ENCODE measurements at places on chromosomes 5 and 9.

DNA sequence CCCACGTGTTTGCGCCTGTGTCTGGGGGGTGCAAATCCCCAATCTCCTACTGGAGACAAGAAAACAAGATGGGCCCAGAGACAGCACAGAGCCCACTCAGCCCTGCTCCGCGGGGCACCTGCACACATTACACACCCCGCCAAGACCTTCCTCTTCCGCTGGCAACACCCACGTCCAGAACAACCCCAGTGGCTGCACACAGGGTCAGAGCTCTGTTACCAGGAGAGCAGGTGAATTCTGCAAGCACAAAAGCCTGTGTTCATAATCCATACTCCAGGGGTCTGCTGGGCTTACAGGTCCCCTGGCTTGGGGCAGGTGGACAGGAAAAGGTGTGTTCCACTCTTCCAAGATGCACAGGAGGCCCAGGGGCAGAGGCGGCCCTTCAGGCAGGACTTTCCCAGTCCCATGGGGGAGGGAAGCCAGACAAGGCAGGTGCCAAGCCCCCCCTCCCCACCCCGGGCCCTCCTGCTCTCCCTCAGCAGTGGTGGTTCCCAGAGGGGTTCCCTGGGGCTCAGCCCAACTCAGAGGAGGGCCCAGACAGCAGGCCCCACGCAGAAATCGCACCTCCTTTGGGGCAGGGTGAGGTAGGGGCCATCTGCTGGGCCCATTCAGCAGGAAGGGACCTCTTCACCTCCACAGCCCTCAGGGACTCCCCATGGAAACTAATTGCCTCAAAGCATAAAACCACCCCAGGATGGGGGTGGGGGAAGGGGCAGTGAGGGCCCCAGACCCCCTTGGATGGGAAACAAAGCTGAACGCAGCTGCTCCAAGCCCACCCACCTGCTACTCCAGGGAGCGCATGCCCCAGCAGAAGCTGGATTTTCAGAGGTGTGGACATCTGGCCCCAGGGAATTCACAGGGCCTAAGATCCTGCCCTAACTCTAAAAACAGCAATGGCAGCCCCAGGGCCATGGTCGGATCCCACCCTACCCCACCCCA is 105.3 kb downstream of the VAV2 start:
- DNase-seq, result no peak

DNA sequence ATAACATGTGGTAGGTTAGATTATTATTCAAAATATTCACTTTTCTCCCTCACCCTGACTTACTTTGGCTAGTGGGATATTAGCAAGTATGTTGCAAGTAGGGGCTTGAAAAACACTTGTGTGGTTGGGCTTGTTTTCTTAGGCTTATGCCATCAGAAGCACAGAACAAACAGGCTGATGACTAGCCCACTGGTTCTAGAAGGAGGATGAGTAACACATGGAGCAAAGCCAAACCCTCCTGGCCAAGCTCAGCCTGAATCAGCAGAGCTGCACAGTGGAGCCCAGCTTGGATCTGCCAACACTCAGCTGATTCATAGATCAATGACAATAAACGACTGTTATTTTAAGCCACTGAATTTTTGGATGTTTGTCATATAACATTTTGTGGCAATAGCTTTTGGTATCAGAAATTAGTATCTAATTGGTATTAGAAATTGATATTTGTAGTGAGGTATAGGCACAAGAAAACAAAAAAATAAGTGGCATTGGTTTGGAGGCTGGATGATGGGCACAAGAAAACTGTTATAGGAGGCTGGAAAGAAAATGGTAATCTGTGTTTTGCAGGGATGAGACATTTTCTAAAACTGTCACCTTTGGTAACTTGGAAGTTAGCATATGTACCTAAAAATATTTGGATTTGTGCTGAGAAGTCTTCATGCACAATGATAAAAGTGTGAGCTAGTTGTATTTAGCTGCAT is 46.1 kb upstream of the ZBED3 start:
- DNase-seq, result peak; percentile 60

DNA sequence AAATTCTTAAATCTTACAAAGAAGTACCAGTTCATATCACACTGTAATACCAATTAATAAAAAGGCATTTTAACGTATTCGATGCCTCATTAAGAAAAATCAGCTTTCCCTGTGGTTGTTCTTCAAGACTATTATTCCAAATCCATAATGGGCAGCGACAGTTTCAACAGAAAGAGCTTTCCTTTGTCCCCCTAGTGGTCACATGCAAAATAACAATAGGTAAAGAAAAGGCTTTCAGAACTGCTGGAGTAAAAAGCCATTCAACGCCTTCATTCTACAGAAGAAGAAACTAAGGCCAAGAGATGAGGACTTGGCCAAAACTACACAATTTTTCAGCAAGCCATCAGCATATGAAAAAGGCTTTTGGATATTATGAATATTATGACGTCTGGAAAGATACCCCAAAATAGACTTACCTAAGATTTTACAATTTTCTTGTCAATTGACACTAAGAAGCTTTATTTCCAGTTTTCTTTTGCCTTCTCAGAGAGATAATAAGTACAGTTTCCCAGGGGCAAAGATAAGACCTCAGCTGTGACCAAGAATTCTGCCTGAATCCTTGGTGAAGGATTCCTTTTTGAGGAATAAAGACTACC is 6.7 kb upstream of the CDH6 start:
- no peak for DNase-seq

- no peak for DNase-seq
Observed at GRCh38 chr5:124866355-124867136, 120.1 kb upstream of the ZNF608 start.

DNA sequence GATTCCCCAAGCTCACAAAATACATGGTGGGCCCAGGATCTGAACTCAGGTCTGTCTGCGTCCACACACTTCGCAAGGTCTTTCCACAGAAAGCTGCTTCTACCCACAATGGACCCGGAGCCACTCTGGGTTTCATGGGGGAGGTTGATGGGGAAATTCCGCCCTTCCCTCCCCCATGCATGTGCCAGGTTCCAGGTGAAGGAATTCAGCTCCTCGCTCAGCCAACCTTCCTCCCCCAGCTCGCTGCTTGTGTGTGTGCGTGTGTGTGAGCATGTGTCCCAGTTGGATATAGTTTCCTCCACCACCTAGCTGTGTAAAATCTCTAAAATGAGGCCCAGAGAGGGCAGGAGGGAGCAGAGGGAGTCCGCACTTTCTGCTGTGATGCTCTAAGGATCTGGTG is 1.0 kb downstream of the PTGS1 start:
- DNase-seq, result no peak

DNA sequence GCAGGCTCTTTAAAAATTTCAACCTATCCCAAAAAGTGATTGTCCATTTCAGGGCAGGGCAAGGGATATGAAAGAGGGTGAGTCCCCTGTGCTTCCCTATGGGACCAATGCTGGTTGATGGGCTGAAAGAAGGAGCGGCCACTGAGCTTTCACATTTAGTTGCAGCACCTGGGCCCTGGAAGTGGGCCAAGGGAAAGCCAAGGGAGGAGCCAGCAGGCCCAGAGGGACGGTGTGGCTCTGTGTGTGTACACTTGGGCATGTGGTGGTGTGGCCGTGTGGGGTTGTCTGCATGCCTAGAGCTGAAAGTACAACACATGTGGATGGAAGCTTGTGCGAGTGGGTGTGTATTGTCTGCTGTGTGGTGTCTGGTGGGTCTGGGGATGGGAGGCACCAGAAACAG is 14.0 kb upstream of the PSMD5 start:
- DNase-seq, result no peak

- no peak for DNase-seq
Observed at GRCh38 chr5:113218200-113218599, 216.6 kb downstream of the TSSK1B start.

- no peak for DNase-seq
Observed at GRCh38 chr5:67120032-67120431, 76.6 kb downstream of the CD180 start.

DNA sequence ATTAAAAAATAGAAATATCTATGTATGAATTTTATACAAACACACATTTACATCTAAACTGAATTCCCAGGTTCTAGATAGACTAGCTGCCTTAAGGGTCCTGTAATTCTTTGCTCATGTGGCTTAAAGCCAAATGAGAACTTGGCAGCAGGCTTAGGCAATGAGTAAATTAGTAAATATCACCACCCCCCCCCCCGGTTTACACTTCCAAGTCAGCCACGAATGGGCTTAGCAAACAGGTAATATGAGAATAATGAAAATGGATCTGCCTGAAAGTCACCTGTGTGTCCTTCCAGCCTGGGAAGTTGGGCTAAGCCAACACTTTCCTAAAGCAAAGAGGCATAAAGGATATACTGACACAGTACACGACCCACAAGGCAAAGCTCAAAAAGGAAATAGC is 108.6 kb downstream of the KLHL3 start:
- DNase-seq, result no peak

- DNase-seq, result no peak
Observed at GRCh38 chr5:91839721-91840120, 456.6 kb upstream of the ARRDC3 start.

DNA sequence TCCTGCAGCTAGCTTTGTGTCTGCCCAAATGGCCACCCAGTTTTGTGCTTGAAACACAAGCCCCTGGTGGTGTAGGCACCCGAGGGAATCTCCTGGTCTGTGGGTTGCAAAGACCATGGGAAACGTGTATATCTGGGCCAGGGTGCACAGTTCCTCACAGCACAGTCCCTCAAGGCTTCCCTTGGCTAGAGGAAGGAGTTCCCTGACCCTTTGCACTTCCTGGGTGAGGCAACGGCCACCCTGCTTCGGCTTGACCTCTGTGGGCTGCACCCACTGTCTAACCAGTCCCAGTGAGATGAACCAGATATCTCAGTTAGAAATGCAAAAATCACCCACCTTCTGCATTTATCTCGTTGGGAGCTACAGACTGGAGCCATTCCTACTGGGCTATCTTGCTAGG is 865.0 kb upstream of the ACO1 start:
- DNase-seq, result no peak

DNA sequence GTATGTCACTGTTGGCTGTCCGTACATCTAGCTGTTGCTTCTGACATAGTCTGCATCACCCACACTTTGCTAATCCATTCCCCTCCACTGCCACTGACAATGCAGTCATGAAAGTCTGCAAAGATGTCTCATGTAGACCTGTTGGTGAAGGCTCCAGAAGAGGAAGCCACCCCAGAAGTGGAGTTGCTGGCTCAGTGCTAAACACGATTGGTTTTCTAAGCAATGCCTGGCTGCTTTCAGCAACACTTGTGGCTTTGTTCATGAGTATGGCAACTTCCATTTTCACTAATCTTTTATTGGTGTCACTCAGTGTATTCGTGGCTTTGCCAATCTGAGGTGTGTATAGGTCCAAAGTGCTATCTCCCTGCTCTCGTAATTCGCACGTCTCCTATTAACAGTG is 288.1 kb downstream of the GADD45G start:
- no peak for DNase-seq

DNA sequence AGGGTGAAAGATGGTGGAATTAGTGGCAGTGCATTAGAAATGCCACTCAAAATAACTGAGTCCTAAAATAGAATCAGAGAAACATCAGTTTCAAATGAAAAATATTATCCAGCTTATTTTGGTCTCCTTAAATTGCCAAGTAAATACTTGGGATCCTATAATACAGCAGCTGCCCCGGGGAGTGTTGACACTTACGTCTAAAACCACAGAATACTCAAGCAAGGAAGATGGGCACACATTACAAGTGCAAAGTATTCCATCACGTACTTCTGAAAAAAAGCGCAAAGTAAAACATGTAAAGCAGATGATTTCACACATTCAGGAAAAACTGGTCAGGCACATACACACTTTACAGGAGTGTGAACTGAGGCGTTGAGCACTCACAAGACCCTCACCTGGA is 2.4 kb upstream of the ARHGEF37 start:
- no peak for DNase-seq

DNA sequence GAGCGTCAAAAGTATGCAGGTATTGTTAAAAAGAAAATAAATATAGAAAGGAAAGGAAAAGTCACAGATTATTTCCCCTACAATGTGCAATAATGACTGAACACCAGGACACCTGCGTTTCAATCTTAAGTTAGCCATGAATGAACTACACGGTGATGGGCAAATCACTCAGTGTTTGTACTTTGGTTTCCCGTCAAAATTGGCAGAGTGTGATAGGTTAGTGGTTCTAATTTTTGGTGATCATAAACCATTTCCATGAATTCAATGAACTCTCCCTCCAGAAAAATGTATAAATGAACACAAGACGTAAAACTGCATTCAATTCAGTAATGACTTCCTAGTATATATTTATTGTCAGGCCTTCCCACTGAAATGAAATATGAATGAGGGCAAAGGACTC is 59.0 kb upstream of the ITGA1 start:
- no peak for DNase-seq

- no peak for DNase-seq
Observed at GRCh38 chr9:83231039-83231438, 168.1 kb upstream of the RASEF start.

GRCh38 chr5:73119451-73120157 is 771 bp upstream of the TMEM171 start:
- DNase-seq, result peak; percentile 33

- no peak for DNase-seq
Observed at GRCh38 chr9:91154686-91155085, 207.0 kb downstream of the AUH start.

GRCh38 chr5:147084702-147085101 is 150.1 kb upstream of the STK32A start:
- no peak for DNase-seq

Measured in testis (tissue), 5 donors.